ENCODE measurements at places on chromosomes 7 and 10.

GRCh38 chr10:9076066-9076465 is 1021.6 kb downstream of the GATA3 start:
- ATAC-seq, result no peak

- no peak for ATAC-seq
Observed at GRCh38 chr10:24848195-24848594, 104.2 kb downstream of the PRTFDC1 start.

GRCh38 chr10:112951359-112952281 is 1.6 kb downstream of the TCF7L2 start:
- no peak for ATAC-seq

DNA sequence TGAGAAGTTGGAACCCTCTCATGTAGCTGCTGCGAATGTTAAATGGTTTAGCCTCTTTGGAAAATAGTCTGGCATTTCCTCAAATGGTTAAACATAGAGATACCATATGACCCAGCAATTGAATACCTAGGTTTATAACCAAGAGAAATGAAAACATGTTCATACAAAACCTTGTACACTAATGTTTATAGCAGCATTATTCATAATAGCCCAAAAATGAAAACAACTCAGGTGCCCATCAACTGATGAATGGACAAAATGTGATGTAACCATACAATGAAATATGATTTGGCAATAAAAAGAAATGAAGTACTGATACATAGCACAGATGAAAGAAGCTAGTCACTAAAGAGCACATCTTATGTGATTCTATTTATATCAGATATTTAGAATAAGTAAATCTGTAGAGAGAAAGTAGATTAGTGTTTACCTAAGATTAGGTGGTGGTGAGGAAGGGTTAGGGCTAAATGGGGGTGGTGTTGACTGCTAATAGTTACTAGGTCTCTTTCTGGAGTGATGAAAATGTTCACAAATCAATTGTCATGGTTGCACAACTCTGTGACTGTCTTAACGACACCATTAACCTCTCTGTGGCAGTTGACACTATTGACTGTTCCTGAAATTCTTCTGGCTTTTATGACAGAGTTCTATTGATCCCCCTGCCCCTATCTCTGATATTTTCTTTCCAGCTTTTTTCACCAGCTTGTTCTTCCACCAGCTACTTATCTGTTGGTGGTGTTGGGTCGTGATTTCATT is 35.2 kb downstream of the VCL start:
- no peak for ATAC-seq

DNA sequence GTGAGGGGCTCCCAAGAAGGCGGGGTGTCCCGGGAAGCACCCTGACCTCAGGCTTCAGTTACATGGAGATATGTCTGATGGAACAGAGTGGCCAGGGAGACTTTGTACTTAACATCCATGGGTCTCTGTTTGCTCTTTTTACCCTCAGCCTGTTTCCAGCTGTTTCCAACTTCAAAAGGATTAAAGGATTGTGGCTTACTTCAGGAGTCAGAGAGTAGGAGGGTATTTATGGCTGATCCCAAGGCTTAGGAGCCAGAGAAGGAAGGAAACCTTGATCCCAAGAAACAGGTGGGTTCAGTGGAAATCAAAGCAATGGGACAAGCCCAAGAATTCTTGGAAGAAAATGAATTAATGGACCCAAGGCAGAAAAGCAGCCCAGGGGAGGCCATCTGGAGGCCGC is 37.7 kb upstream of the ZNF438 start:
- ATAC-seq, result no peak

- ATAC-seq, result no peak
Observed at GRCh38 chr7:92313055-92313454, 67.3 kb downstream of the ANKIB1 start.

DNA sequence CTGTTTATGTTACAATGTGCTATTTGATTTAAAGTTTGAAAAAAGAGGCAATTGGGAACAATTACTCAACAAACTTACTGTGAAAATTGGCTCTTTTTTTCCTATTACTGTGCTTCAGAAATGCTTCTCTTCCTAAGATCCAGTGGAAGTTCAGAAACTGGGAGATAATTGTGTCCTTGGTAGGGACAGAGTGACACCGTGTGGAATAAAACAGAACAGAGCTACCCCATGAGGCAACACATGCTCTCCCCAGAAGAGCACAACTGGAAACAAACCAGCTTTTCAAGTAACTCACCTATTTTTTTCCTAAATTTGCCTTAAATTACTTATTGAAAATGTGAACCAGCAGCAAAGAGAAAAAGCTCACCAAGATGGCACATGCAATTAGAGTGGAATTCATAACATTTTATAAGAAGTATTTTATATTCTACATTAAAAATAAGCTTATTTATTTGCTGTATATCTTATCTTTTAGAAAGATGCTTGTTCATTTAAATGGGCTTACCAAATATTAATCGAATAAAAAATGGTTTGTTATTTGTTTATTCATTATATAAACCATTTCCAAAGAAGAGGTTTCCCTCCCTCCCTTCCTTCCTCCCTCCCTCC is 346.1 kb upstream of the ANKRD30A start:
- peak; percentile 100 for ATAC-seq

GRCh38 chr10:101779544-101780186 is 3.6 kb downstream of the NPM3 start:
- ATAC-seq, result no peak

DNA sequence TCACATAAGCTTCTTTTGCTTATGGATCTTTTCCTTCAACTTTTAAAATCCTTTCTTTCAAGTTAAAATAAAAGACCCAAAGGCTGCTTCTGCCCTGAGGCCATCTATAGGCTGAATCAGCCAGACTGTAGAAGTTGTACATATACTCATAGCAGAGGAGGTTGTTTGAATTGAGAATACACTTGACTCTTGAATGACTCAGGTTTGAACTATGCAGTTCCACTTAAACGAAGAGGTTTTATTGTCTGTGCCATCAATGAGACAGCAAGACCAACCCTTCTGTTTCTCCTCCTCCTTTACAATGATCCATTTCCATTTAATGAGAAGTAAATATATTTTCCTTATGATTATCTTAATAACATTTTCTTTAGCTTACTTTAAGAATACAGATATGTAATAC is 5.8 kb downstream of the ZNF365 start:
- ATAC-seq, result peak; percentile 79

- no peak for ATAC-seq
Observed at GRCh38 chr7:70779321-70779720, 352.6 kb upstream of the GALNT17 start.

DNA sequence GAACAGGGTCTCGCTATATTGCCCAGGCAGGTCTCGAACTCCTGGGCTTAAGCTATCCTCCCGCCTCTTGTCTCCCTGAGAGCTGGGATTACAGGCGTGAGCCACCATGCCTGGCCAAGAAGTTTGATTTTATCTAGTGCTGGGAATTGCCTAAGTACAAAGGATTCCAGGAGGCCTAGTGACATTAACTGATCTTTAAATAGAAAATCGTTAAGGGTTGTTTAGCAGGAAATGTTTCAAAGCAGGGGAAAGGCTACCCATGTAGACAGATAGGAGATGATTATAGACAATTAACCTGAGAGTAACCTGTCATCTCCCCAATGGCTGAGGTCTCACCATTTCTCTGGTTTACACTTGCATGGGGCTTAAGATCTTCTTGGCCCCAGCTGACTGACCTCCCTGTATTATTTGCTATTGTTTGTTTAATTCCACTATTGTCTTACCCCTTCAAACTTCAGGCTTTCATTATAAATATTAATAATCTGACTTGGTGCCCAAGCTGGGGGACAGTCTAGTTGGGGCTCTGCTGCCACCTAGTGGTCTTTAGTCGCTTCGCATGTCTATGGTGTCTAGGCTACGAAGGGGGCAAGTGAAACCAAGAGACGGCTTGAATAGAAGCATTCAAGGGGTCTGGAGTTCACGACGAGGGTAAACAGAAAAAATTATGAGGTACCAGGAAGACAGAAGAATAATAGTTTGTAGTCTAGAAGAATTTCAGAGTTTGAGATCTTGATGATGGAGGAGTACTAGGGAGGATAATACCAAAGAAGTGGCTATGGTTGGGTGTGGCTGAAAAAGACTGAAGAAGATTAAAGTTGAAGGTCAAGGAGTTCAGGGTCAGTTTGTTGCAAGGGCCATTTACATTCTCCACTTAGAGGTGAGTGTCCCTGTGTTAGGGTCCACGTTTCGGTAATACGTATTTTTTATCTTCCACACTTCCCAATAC is 40.4 kb upstream of the BPGM start:
- peak; percentile 98 for ATAC-seq

- ATAC-seq, result no peak
Observed at GRCh38 chr7:143188994-143189393, 5.8 kb downstream of the TAS2R39 start.

DNA sequence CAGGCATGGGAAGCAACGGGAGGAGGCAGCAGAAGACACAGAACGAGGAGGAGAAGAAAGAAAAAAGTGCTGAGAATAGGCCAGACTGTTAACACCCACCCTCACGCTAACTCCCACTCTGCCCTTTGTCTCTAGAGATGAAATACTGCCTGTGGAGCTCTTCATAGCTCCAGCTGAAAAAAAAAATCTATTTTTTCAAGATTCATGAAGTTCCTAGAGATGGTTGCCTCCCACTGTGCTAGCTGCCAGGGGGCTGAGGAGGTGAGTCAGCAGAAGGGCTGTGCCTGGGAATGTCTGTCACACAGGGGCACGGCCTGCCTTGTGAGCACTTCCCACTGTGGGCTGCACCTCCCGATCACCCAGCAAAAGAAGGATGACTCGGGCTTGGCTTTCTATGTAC is 144.5 kb downstream of the RNF216 start:
- ATAC-seq, result peak; percentile 82

GRCh38 chr7:134845461-134845860 is 66.0 kb downstream of the CALD1 start:
- ATAC-seq, result peak; percentile 61

GRCh38 chr10:130889240-130889639 is 422.3 kb downstream of the TCERG1L start:
- no peak for ATAC-seq

- ATAC-seq, result no peak
Observed at GRCh38 chr7:137757146-137757925, 89.4 kb downstream of the DGKI start.

DNA sequence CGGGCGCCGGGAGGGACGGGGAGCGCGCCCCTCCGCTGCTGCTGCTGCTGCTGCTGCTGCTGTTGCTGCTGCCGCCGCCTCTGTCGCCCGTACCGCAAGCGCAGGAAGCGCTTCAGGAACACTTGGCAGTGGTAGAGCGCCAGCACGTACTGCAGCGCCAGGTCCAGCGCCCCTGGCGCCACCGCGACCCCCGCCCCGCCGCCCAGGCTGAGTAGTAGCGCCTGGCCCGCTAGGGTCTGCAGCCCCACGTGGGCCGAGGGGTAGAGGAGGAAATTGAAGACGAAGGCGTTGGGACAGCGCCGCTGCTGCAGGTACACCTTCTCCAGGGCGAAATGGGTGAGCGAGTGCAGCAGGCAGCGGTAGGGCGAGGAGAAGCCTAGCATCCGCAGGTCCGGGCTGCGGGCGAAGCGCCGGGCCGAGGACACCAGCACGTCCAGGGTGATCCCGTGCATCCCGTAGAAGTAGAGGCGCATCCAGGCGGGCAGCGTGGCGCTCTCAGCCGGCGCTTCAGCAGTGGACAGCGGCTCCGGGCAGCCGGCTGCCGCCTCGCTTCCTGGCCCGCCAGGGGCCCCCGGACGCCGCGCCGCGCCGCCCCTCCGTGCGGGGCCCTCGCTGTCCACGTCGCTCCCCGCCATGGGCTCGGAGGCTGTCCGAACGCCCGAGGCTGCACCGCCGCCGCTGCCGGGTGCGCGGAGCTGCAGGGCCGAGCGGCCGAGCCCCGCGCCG is at the start of gene TMEM229A:
TMEM229A (minus strand) TSS at position 699 of the 726 bp plus-strand sequence; CDS start at position 635, 64 bp downstream.
- ATAC-seq, result peak; percentile 86

GRCh38 chr10:107423903-107424302 is 259.4 kb upstream of the SORCS1 start:
- no peak for ATAC-seq

GRCh38 chr7:106111655-106112117 is 426 bp downstream of the SYPL1 start:
- peak; percentile 82 for ATAC-seq

GRCh38 chr10:118251791-118252190 is 90.3 kb downstream of the FAM204A start:
- ATAC-seq, result no peak

DNA sequence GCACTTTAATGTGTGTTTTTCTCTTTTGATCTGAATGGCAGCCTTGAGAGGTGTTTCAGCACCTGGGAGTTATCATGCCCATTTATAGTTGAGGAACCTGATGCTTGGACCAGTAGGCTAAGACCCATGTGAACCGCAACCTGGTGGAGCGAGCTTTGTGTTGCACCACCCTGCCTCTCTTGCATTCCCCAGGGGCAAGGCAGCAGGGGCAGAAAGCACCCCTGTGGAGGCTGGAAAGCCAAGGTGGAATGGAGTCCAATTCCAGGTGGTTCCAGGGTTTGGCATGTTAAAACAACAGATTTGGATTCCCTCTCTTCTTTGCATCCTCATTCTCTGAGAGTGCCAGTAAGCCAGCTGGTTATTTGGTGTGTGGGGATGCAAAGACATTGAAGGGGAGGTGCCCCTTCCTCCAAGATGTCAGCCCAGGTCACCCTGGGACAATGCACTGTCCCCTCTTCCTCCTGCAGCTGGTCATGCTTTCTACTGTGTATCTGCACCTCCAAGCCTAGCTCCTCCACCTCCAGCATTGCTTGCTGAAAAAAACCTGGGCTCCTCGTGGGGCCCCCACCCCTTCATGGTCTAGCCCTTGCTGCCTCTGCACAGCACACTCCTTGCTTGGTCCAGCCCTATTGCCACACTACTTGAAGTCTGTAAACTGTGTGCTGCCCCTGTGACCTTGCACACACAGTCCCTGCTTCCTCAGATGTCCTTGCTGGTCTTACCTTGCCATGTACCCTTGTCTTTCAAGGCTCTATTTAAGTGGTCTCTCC is 5.6 kb upstream of the CDH23 start:
- no peak for ATAC-seq

DNA sequence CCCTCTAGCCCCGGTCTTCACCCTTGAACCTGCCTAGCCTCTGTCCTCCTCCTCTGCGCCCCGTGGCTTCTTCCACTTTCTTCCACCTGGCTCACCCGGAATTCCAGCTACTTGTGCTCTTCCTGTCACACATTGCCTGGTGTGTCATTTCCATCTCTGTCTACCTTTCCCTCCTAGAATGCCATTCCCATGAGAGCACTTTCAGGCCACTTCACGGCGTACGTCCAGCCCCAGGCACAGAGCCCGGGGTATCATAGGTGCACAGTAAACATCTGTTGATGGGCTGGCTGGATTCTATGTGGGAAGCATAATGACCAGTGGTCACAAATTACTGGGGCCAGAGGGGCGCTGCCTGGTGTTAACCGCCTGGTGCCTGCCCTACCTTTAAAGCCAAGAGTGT is 161.3 kb downstream of the CUX1 start:
- no peak for ATAC-seq
